Dorsolateral prefrontal cortex (tissue), 122 donors: ENCODE measurements at places on chromosomes 13 and 19. TPM values are rescaled to one million over a fixed set of nuclear protein-coding genes. Genes with fewer than 3 reads are reported as not detected.

PSMC4 gene
- 109 TPM for total RNA-seq

GRCh38 chr13:62706048-62706447, 1290.4 kb upstream of the PCDH20 start:
- no peak for DNase-seq

GRCh38 chr13:67554286-67554685, 324.1 kb upstream of the PCDH9 start:
- no peak for DNase-seq

IGFL2 gene
- total RNA-seq: 2.1 TPM

GRCh38 chr13:29359181-29359580, 236.3 kb downstream of the SLC7A1 start:
- no peak for DNase-seq

GRCh38 chr19:14416817-14417231, 2.3 kb downstream of the DDX39A start:
- DNase-seq: no peak

GARIN5A gene
- total RNA-seq: 7.0 TPM

- DNase-seq: no peak
Observed at GRCh38 chr13:27578121-27579030, 42.0 kb downstream of the LNX2 start.

DNA sequence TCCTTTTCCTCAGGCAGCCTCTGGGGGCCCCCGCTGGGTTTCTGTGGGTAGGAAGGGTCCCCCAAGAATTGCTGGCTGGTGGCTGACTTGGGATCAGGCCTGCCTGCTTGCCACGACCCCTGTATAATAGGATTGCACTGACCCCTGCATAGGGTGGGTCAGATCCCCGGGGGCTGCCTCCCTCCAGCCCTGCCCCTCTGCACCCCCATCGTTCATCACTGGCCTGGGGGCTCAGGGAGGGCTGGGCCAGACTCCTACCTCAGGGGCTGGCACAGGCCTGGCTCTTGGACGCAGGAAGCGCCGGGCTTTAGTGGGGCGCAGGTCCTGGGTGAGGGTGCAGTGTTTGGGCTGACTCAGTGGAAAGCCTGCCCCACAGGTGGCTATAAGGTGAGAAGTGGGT, 10.6 kb downstream of the NDUFB7 start:
- DNase-seq: no peak

SLAIN1 gene
- total RNA-seq: 340 TPM

DNA sequence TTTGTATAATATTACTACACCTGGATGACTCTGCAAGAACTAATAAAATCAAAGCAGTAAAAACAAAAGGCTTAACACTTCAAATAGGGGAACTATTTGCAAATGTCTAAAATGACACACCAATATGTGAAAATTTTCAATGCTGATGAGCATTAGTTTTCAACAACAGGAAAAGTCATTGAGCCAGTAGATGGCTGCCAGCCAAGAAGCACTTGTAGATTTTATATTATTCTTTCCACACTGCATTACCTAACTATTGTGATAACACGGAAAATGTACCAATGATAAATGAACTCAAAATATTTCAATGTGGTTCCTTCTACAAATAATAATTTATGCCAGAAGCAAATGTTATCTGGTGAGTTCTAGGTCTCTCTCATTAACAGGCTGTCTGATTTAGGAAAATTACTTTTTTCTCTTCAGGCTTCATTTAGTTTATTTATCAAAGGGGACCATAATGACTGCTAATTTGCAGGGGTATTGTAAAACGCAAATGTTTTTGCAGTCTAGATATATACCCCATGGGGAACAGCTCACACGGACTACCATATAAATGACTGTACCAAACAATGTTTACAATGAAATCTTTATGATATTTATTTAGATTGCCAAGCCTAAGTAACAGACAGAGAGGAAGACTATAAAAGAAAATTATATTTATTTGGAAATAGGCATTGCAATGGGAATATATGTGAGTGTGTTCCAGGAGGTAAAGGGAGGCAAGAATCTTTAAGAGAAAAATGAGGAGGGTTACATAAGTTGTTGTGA, 407.8 kb downstream of the LIG4 start:
- DNase-seq: no peak

- DNase-seq: no peak
Observed at GRCh38 chr19:34452723-34453122, 24.5 kb downstream of the UBA2 start.

DNA sequence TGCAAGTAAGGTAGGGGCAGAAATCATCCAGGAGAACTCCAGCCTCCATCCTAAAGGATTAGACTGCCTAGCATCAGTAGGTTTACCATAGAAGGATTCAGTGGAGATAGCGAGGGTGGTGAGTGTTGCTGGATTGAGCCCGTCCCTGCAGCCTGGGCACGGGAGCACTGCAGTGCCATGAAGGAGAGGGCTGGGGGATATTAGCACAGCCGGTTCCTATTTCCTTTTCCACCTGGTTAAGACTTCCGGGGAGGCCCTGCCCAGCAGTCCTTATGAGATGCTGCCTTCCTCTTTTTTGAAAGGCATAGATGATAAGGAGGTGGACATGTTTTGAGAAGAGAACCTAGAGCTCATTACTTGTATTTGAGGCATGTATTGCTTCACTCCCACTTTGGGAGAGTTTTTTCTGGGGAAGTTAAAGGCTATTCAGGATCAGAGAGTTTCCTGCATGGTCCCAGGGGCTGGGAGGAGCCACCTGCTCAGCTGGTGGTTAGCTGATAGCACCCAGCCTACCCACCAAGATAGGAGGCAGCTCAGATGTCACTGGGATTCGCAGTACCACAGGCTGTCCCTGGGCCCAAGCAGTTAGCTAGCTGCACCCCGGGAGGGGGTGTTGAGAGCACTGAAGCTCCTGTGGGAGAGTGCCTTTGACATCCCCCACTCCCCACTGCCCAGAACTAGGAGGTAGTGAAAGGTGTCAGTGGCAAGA, 17.2 kb downstream of the ACTN4 start:
- no peak for DNase-seq

SIPA1L3 gene
- total RNA-seq: 60.8 TPM

GRCh38 chr13:51912091-51912490, 50.3 kb downstream of the CCDC70 start:
- DNase-seq: peak; percentile 76

- no peak for DNase-seq
Observed at GRCh38 chr13:95494082-95494681, 58.3 kb upstream of the CLDN10 start.

GRCh38 chr13:80590551-80590950, 249.6 kb upstream of the SPRY2 start:
- no peak for DNase-seq

ZNF525 gene
- total RNA-seq: 9.6 TPM

- DNase-seq: no peak
Observed at GRCh38 chr19:36986601-36987000, 70.5 kb downstream of the ZNF568 start.

DNA sequence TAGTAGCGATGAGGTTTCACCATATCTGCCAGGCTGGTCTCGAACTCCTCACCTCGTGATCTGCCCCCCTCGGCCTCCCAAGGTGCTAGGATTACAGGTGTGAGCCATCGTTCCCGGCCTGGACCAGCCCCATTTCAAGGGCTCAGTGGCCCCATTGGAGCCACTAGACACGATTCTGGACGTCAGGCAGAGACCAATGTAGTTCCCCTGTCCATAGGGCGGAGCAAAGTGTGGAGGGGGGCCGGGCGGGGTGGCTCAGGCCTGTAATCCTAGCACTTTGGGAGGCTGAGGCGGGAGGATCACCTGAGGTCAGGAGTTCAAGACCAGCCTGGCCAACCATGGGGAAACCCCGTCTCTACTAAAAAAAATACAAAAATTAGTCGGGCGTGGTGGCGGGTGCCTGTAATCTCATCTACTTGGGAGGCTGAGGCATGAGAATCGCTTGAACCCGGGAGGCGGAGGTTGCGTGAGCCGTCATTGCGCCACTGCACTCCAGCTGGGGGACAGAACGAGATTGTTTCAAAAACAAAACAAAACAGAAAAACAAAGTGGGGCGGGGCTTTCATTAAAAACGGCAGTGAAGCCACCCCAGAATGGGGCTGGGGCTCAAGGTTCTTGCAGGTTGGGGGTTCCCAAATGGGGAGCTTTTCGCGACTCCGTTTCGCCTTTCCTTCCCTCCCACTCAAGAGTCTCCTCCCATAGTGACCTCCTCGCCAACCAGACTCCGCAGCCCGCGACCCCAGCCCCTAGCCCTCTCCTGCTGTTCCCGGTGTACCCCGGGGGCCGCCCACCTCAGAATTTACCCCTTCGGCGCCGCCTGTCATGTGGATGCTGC, 758 bp upstream of the TECR start:
- no peak for DNase-seq

SLITRK6 gene
- not detected for total RNA-seq

DNA sequence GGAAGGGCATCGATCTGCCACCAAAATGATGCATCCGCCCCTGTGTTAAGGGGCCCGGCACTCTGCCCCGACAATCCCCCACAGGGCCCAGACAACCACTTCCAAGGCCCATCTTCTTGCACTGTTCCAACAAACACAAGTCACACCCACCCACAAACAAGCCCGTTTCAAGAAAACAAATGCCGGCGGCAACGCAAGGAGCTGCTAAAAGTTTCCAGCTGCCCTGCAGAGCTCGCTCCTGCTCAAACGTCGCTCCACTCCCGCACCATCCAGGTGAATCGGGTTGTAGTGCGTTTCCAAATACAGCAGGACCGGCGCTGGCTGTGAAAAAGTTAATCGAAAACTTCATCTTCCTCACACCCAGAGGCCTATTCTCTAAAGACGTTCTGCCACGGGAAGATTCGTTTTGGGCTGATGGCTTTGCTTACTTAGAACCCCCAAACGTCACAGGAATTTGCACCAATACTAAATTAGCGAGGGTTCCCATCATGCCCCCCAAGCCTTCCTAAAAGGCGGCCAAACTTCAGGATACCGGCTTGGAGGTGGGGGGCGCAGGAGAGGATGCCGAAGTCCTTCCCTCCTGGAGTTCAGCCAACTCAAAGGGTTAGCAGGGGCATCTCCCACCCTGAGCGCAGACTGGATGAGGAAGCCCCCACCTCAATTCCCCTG, 107.4 kb upstream of the DOCK9 start:
- no peak for DNase-seq

DNA sequence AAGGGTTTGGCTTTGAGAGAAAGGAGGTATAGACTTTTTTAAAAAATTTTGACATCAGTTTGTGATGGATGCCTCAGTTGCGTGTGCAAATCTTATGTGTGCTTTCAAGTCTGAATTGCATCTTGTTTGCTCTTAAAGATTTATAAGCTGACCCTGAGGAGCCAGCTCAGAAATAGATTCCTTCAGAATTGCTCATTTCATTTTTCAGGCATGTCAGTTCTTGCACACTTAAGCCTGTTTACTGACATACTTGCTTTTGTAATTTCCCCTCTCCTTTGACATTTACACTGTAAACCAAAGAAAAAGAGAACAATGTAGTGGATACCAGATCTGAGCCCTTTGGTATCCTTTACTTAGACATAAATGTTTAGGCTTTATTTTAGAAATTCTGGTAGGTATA, 87.6 kb downstream of the RNF17 start:
- DNase-seq: no peak

DNA sequence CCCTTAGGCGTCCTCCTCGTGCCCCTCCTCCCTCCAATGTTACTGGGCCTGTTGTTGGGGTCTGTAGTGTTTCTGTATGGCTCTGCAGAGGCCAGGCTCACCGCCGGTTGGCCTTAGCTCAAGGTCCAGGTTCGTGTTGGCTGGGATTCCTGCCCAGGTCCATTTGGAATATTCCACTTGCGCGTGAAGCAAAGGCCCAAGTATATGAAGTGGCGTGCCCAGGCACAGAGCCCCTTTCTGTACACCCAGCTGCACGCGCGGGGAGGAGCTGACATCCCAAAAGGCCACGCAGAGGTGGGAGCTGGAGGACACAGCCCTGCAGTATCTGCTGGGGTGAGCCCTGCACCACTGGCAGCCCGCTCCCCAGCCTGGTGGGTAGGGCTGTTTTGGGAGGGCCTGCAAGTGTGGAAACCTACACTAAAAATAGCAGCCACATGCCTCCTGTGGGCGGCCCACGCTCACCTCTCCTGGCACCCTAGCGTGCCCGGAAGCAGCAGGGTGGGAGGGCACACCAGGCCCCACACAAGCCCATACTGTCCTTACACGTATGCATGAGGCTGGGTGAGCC, 30.2 kb downstream of the CRTC1 start:
- no peak for DNase-seq

- DNase-seq: no peak
Observed at GRCh38 chr19:18865106-18865972, 30.6 kb downstream of the CERS1 start.

RAB3D gene
- 31.7 TPM for total RNA-seq

IL4I1 gene
- total RNA-seq: 0.96 TPM

DNA sequence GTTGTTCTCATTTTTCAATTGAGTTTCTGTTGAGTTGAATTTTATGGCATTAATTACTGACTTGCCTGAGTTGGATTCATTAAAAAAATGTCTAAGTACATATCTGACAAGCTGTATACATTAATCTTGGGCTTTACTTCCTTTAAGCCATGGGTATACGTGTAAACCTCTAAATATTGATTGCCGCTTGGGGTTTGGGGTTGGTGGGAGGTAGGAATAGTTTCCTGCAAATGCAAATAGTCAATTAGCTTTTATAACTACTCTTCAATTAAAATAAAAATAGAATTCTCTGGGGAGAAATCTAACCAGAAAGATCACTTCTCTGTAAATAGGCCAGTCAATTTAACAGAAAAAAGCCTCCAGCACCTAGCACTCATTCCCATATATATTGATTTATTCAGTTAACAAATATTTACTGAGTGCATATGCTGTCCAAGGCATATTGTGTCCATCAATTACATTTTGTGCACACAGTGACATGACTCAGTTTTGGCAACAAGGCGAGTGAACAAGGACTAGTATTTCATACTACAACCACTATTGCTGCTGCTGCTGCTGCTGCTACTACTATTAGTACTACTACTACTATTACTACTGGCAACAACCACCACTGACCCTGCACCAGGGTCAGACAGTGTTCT, 306.8 kb downstream of the RFC3 start:
- no peak for DNase-seq

- no peak for DNase-seq
Observed at GRCh38 chr19:2542341-2543069, 66.6 kb downstream of the GADD45B start.

- DNase-seq: peak; percentile 68
Observed at GRCh38 chr13:44155422-44156293, 218.0 kb upstream of the SERP2 start.
